ENCODE measurements at places on chromosomes 7 and 10. TPM values are rescaled to one million over a fixed set of nuclear protein-coding genes. Genes with fewer than 3 reads are reported as not detected.

The NODAL gene
- not detected for total RNA-seq

The SLC16A9 gene
- total RNA-seq = 1.3 TPM

The CYP3A4 gene
- total RNA-seq = not detected

The INSYN2A gene
- total RNA-seq = 0.50 TPM

Measured in bronchus fibroblast of lung (primary cell).